Activated CD4-positive, CD25-positive, alpha-beta regulatory T cell treated with anti-CD3 and anti-CD28 coated beads, Interleukin-2, amount 50 U/mL, for 24 hours (primary cell): ENCODE measurements at places on chromosomes 13 and 19.
A peak's percentile ranks its signal among the peaks of the same experiment; 100 is the strongest.

DNA sequence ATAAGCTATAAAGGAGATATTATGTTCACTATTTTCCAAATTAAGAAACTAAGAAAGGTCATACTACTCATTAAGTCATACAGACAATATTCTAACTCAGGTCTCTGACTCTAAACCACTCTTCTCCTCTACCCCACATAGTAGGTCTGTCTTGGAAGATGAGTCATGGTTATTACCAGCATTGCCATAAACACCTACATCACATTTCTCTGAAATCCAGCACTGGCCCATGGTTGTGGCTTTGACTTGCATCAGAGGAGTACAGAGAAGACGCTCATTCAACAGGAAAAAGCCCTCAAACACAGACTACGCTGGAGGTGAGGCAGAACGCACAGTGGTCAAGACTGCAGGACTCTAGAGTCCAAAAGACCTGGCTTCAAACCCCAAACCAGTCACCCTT lies 476.8 kb downstream of the COG6 start:
- peak; percentile 79 for ATAC-seq

- peak; percentile 53 for ATAC-seq
Measured at GRCh38 chr13:46687810-46688209, 109.2 kb downstream of the ESD start.

- ATAC-seq = no peak
Measured at GRCh38 chr19:23273022-23273589, 22.9 kb upstream of the ZNF724 start.

GRCh38 chr13:44146138-44146537 lies 227.5 kb upstream of the SERP2 start:
- ATAC-seq = no peak

DNA sequence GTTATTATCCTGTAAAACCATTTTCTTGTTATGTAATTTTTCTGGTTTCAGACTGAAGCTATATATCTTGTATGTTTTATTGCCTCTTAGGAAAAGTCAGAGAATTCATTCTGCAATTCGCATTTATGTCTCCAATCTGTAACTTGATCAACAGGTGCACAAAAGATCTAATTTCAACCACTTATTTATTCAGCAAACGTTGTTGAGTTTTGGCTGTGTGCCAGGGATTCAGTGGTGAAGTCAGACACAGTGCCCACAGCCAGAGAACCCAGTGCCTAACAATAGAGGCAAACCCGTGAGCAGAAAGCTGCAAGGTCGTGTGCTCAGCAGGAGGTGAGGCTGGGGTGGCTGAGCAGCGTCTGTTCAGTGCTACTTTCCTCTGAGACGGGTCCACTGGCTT lies 119.5 kb upstream of the MCF2L start:
- ATAC-seq = no peak

DNA sequence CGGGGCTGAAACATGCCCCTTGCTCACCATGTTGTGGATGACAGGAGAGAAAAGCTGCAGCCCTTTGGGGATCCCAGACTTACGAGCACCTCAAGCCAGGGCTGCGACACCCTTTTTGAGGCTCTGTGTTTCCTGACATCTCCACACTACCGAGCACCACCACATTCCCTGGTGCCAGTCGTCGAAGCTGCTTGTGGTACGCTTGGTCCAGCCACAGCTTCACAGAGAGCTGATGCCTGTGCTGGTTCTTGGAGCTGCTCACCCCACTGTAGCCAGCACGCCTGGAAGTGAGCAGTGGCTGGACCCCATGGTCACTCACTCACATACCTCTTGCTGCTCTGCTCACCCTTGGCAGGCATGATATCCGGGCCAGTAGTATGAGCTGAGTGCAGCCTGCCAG lies 367.5 kb downstream of the SLITRK6 start:
- no peak for ATAC-seq

GRCh38 chr13:40013554-40013953 lies 358.1 kb downstream of the COG6 start:
- no peak for ATAC-seq

DNA sequence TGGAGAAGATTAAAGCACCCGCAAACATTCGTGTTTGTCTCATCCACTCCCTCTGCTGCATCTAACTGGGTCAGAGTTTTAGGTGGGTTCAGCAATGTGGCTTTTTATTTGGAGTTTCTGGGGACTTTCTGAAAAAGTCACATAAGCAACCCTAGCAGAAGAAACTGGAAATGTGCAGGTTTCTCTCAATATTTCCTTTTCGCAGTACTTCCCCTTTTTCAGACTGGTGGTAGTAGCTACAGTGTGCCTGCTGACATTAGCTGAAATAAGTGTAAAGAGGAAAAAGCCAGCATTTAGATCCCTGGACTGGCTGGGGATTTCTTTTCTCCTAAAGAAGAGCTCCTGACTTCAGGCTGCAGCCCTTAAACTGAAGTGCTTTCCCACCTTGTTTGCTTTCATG lies 15.9 kb upstream of the OLFM4 start:
- ATAC-seq = no peak

DNA sequence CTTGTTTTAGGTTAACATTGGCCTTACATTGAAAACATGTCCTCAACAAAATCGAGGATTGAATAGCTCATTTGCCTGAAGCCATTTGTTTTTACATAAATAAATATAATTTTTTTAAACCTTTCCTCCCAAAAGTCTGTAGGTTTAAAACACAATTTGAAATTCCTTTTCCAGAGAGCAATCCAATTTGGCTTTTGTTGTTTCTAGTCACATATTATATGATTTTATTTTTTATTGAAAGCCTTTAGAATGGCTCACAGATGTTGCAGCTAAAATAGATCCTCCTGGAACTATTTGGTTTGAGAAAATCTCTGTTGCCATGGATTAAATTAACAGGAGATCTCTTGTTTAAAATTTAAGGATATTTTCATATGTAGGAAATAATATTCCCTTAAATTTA lies 512.6 kb downstream of the KLF5 start:
- ATAC-seq = no peak

DNA sequence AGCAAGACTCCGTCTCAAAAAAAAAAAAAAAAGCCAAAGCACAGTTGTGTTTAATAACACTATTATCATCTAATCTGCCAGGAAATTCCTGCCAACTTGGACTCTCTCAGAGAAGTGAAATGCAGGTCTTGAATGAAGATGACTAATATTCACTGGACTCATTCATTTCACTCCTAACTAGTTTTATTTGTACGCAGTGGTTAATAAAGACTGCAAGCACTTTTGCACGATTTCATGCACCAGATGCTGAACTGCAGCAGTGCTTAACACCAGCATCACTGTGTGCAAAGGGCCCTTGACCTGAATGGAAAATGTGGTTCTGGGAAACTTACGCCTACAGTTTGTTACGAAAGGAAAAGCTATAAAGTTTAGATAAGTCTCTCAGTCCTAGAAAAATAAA lies 63.3 kb downstream of the DHRS12 start:
- ATAC-seq = no peak

DNA sequence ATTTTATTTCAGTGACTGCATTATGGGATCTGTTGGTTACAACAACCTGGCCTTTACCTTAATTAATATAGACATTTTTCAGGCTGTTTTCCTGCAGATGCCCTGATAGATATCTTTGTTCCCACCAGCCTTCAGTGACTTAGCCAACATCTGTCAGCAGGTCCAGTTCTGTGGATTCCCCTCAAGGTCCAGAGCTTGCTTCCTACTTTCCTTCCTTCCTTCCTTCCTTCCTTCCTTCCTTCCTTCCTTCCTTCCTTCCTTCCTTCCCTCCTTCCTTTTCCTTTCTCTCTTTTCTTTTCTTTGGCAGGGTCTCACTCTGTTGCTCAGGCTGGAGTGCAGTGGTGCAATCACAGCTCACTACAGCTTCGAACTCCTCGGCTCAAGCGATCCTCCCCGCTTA lies 14.4 kb upstream of the CYP2B6 start:
- no peak for ATAC-seq

DNA sequence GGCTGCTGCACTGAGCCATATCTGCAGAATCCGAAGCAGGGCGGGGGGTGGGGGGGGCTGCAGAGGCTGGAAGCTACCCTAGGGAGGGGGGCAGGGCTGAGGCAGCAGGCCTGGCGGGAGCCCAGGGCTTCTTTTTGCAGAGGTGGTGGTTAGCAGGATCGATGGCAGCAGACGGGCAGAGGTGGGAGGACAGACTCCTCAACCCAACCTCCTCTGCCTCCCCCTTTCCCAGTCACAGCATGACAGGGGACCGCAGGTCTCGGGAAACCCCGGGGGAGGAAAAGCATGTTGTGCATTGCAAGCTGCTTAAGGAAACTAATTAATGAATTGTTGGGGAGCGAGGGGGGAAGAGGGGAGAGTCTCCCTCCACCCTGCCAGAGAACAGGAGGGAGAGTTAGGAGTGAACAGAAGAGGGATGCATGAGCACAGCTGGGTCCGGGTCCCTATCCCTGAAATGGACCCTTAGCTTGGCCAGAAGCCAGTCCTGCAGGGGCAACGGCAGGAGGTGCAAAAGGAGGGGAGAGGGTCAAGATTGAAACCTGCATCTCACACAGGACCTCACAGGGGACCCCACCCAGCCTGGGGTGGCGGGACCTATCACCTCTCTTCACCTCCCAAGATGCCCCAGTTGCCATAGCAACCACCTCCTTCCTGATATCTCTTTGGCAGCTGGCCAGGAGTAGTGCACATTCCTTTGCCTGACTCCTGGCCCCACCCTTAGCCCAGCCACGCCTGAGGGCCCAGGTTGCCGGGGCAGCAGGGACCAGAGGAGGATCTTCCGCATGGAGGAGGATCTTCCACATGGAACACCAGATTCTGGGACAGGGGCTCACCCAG lies 1.8 kb downstream of the FXYD7 start:
- ATAC-seq = no peak

DNA sequence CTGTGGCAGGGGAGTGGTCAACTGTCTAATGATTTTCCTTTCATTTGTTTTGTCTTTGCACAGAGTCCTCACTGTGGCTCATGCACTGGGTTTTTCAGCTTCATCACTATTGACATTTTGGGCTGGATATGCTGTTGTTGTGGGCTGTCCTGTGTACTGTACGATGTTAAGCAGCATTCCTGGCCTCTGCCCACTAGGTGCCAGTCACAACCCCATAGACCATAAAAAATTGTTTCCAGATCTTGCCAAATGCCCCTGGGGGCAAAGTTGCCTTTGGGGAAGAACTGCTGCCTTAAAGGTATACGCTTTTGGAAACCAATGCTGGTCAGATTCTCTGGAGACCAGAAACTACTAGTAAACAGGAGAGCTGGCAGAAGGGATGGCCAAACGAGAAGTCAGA lies 310.4 kb downstream of the SPRY2 start:
- no peak for ATAC-seq

DNA sequence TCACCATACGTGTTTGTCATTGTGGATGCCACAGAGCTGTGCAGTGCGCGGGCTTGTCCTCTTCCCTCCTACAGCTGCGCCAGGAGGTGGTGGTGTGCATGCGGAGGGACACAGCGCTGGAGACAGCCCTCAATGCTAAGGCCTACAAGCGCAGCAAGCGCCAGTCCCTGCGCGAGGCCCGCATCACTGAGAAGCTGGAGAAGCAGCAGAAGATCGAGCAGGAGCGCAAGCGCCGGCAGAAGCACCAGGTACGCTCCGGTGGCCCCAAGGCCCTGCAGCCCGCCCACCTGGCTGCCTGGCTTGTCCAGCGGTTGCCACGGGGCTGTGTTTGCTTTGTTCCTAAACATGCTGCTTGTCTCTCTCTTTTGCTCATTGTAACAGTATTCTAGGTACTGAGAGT lies 30.2 kb downstream of the SMARCA4 start:
- no peak for ATAC-seq

- no peak for ATAC-seq
Measured at GRCh38 chr19:49875857-49876421, 1.2 kb downstream of the AKT1S1 start.

DNA sequence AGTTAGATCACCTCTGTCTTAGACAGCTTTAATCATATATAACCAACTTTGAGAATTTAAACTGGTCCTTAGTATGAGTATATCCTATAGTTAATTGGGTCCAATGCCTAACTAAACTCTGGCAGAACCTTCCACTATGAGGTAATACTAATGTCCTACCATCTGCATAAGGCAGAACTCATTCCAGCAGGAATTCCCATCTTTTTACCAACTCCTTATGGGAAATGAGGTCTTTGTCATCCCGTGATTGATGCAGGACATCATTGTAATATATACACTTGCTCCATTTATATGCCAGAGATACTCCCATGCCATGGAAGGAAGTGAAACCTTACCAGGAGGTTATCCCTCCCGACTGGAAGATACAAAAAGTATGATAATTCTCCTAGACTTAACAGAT lies 2.8 kb downstream of the KCTD4 start:
- ATAC-seq = no peak

DNA sequence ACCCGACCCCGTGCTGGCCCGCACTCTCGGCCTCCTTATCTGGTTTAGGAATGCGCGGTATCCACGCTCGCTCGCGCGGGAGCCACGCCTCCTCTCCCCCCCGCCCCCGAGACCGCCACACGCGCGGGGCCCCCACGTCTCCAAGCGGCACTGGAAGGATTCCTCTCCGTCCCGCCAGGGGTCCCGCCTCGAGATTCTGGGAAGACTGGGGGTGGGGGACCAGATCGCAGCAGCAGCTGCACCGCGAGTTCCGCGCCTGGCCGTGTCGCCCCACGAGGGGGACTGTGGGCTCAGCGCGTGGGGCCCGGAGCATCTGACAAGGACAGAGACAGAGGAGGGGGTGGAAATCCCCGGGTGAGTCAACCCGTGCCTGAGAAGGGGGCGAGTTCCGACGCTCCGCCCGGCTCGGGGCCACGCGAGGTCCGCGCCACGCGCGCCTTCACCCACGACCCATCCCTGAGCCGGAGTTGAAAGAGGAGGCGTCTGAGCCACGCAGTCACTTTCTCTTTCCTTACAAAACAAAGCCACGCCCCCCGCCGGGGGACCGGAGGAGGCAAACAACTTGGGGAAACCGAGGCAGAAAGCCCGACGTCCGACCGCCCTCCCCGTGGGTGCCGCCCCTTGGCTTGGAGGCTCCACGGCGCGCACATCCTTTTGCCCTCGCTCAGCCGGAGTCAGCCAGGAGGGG lies 814 bp downstream of the S1PR2 start:
- ATAC-seq = peak; percentile 75

DNA sequence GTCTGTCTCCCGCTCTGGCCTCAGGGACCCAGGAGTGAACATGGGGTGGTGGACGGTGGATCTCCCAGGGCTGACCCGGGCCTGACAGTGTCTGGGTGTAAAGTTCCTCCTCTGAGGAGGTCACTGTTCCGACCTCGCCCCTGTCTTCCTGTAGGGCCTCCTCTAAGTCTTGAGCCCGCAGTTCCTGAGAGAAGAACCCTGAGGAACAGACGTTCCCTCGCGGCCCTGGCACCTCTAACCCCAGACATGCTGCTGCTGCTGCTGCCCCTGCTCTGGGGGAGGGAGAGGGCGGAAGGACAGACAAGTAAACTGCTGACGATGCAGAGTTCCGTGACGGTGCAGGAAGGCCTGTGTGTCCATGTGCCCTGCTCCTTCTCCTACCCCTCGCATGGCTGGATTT lies at the start of gene SIGLEC9:
SIGLEC9 (plus strand) TSS at position 178 of the 400 bp plus-strand sequence; CDS start at position 247, 69 bp downstream.
- no peak for ATAC-seq

DNA sequence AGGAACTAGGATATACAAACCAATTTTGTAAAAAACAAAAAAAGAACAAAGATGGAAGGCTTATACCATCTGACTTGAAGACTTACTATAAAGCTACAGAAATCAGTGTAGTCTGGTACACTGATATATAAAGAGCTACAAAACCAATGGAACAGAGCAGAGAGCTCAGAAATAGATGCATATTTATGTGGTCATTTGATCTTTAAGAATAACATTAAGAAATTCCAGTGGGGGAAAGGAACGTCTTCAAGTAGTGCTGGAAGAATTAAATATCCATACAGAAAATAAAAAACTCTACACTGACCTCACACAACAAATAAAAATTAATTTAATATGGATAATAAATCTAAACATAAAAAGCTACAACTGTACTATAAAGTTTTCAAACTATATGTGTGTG lies 317.0 kb downstream of the ENOX1 start:
- no peak for ATAC-seq

GRCh38 chr13:100350601-100351000 lies 238.0 kb downstream of the GGACT start:
- no peak for ATAC-seq

GRCh38 chr13:85768946-85769345 lies 30.3 kb downstream of the SLITRK6 start:
- ATAC-seq = no peak
